ENCODE measurements at places on chromosomes 4 and X. TPM values are rescaled to one million over a fixed set of nuclear protein-coding genes. Genes with fewer than 3 reads are reported as not detected.

Gene BMP3
- polyA plus RNA-seq: not detected

Gene ASMT
- 0.35 TPM for polyA plus RNA-seq

Gene DGKQ
- 10.6 TPM for polyA plus RNA-seq

Gene NKAP
- 5.1 TPM for polyA plus RNA-seq

Gene TSPAN7
- polyA plus RNA-seq: 0.92 TPM

Gene TRO
- polyA plus RNA-seq: not detected

Gene PHOX2B
- not detected for polyA plus RNA-seq

Gene STAP1
- 3.7 TPM for polyA plus RNA-seq

Data from CD4-positive, alpha-beta memory T cell (primary cell).